ENCODE measurements at places on chromosomes 3 and 15.

DNA sequence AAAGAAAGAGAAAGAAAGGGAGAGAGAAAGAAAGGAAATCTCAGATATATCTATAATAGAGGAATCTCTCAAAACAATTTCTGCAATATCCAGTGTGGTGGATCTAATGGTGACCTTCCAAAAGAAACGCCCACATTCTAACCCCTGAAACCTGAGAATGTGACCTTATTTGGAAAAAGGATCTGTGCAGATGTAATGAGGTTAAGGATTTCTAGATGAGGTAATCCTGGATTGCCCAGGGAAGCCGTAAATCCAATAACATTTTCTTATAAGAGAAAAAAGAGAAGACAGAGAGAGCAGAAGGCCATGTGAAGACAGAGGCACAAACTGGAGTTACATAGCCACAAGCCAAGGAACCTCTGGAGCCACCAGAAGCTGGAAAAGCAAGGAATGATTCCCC lies 307.6 kb downstream of the ZBTB20 start:
- DNase-seq, result no peak

- DNase-seq, result no peak
Observed at GRCh38 chr3:175502155-175502554, 643.0 kb downstream of the NAALADL2 start.

GRCh38 chr3:46878781-46879436 lies 1.4 kb downstream of the PTH1R start:
- DNase-seq, result no peak

DNA sequence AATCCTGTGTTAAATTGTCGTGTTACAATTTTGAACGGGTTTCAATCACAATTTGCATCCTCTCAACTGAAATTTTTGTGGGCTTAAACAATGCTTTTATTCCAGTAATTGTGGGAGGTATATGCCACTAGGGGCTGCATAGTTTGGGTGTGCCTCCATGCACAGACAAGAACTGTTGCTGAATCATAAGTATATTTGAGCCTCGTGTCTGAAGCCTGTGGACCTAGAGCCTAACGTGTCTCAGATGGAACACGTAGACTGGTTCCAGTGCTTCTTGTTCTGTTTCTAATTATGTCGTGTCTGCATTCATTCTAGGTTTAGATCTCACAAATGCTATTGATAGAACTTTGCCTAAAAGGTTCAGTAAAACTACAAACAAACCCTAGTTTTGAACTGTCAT lies 363.4 kb downstream of the RBMS3 start:
- DNase-seq, result no peak

DNA sequence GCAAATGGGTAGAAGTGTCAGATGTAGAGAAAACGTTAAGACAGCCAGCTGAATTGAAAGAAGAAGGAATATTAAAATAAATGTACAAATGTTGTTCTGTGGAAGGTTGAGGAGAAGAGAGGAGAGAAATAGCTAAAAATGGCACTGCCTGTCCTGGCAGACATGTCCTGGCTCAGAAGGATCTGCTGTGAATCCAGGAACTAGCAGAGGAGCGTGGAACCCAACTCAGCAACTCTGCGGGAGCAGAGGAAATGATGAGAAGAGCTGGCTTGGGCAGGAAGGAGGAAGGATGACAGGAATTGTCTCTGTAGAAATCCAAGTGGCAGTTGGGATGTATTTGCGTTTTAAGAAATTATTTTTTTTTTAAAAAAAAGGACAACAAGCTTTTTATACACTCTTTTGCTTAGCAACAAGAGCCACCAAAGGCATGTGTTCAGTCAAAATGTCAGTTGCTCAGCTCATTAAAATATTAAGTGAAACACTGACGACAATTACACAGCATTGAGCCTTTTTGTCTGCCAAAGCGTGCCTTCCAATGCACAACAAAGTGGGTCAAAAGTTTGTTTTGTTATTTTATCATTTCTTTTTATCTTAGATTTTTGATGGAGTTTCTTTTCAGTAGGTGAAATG lies 16.1 kb downstream of the NANOGP8 start:
- no peak for DNase-seq

DNA sequence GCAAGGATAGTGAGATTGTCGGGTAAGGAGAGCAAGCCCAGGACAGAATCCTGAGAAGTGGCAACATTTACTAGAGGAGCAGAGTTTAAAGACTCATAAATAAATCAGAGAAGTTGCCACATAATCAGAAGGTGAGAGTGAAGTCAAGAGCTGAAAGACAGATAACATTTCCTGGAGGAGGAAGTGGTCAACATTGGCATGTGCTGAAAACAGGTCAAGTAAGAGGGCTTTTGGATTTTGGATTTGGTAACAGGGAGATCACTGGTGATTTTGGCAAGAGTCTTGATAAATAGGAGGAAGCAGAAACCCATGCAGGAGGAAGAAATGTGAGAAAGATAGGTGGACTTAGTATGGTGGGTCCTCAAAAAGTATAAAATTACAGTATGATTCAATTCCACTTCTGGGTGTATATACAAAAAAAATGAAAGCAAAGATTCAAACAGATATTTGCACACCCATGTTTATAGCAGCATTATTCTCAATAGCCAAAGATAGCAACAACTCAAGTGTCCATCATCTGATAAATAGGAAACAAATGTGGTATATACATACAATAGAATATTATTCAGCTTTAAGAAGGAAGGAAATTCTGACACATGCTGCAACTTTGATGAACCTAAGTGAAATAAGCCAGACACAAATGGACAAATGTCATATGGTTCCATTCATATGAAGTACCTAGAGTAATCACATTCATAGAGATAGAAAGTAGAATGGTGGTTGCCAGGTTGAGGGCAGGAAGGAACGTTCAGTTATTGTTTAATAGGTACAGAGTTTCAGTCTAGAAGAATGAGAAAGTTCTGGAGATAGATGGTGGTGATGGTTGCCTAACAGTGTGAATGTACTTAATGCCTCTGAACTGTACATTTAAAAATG lies 27.3 kb upstream of the MBNL1 start:
- DNase-seq, result no peak

GRCh38 chr3:133629146-133629545 lies 32.6 kb downstream of the TOPBP1 start:
- DNase-seq, result no peak

- DNase-seq, result no peak
Observed at GRCh38 chr3:50563867-50564266, 3.7 kb downstream of the C3orf18 start.

DNA sequence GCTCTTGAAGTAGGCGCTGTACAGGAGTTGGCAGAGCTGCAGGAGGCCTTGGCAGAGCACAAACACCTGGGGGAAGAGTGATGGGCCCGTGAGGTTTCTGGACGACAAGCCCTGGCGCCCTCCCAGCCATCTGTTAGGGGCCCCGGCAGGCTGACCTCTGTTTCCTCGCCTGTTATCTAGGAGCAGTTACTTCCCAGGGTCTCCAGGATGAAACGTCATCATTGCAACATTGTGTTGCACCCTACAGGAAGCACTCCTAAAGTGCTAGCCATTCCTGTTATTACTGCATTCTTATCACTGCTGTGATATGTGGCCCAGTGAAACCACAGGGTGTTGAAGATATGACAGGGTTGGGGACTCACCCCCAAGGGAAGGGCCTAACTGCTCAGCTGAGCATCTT lies 50.2 kb downstream of the SLCO2A1 start:
- DNase-seq, result no peak

- DNase-seq, result peak; percentile 38
Observed at GRCh38 chr3:9352917-9353752, 9.7 kb upstream of the THUMPD3 start.

DNA sequence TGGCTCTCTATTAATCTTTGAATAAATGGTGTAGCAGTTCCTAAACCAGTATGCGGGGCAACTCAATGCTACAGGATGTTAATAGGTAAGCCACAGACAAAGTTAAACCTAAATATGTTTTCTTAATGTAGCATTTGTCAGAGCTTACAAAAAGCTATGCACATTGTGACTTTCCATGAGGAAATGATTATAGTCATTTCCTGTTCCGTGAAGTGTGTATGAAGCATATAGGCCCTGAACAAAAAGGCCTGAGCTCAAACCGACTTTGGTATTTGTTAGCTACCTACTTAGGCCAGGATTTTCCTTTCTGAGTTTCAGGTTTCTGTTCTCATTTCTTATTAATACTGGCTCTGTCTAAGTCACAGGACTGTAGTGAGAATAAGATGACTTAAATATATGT lies 14.2 kb downstream of the ZNF80 start:
- no peak for DNase-seq

GRCh38 chr3:172289583-172289982 lies 158.7 kb downstream of the GHSR start:
- no peak for DNase-seq

- no peak for DNase-seq
Observed at GRCh38 chr15:66617137-66618090, 51.6 kb upstream of the LCTL start.

GRCh38 chr3:137259701-137260100 lies 301.9 kb downstream of the IL20RB start:
- DNase-seq, result no peak

GRCh38 chr3:197404030-197404429 lies 105.6 kb upstream of the DLG1 start:
- peak; percentile 0 for DNase-seq

GRCh38 chr3:118973050-118973449 lies 61.6 kb downstream of the IGSF11 start:
- DNase-seq, result no peak

DNA sequence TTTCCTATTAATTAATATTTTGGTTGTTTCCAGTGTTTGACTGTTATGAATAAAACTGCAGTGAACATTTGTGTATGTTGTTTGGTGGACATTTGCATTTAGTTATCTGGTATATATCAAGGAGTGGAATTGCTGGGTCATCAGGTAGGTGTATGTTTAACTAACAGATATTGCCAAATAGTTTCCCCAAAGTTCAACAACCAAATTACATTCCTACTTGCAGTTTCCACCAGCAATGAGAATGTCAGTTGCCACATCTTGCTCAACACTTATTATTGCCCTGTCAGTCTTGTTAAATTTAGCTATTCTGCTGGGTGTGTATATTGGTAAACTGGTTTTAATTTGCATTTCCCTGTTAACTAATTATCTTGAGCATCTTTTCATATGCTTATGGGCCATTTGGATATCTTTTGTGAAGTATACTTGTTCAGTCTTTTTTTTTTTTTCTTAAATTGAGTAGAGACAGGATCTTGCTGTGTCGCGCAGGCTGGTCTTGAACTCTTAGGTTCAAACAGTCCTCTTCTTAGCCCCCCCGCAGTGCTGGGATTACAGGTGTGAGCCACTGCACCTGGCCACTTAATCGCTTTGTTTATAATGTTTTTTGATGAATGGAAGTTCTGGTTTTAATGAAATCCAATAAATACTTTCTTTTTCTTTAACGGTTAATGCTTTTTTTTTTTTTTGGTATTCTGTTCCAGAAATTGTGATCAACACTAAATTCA lies 7.9 kb downstream of the FEM1B start:
- DNase-seq, result no peak

GRCh38 chr3:155317211-155317610 lies 23.7 kb upstream of the STRIT1 start:
- DNase-seq, result no peak

DNA sequence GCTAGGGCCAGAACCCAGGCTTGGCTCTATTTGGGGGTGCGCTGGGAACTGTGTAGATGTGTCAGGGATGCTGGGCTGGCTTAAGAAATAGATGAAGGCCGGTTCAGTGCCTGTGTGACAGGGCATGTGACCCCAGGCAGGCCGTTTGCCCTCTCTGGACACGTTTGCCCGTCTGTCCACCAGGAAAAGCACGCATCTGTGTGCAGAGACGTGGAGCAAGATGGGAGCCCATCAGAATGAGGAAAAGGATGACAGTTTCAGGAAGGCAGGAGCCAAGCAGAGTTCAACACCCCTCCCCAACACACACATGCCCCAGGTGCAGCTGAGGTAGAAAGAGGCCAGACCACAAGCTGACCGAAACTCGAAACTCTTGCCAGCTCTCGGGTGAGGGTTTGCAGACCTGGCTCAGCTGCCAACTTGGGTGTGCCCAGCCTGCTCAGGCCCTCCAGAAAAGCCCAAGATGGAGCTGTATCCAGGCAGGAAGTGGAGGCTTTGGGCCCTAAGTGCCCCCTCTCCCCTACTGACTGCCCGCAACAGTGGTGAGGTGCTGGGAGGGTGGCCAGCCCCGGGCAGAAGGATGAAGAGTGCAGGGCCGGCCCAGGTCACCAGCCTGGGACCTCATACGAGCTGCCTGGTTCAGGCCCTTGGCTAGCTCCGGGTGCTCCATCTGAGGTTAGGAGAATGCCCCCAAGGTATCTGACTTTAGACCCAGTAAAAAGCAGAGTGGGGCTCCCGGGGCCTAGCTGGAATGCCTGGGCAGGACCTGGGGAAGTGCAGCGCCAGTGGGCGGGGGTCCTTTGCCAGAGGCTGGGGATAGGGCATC lies 10.2 kb upstream of the MESP1 start:
- DNase-seq, result no peak

GRCh38 chr15:91068436-91068835 lies 31.6 kb upstream of the SV2B start:
- DNase-seq, result no peak

DNA sequence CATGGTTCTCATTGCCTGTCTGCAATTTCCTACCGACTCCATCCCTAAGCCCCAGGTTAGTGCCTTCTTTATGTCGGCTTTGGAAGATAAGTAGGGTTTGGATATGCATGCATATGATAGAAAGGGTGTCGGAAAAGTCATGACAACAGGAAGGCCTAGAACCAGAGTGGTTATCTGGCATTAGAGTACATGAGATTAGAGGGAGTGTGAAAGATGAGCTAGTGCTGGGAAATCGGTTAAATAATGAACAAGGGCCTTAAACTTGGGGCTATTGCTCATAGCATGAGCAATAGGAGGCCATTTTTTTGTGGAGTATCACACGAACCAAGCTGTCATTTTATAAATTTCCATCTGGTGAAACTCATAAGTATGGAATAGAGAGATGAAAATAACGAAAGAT lies 54.0 kb upstream of the LPP start:
- DNase-seq, result no peak

GRCh38 chr3:42805141-42805821 lies 991 bp upstream of the HIGD1A start:
- peak; percentile 28 for DNase-seq

DNA sequence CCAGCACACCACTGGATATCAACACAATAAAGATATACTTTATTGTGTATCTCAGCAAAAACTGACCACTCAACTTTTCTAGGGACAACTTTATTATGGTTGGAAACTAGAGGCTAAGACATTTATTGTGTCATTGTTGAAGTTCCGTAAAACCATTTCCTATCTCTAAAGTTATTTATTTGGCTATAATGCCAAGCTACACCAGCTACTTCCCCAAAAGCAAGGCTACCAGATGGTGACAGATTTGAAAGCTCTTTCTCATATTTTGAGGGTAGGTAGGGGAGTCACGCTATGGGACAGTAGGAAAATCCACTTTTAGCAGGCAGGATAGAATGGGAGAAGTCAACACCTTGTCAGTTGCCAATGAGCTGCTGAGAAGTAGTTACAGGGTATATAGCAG lies 834.6 kb upstream of the CFAP20DC start:
- DNase-seq, result no peak

GRCh38 chr3:8001307-8001706 lies 500.3 kb upstream of the LMCD1 start:
- no peak for DNase-seq

All from frontal cortex (tissue), 4 donors.